C1 segment of cervical spinal cord (tissue), 14 donors: ENCODE measurements at places on chromosomes 12 and 14.

- no peak for DNase-seq
These were observed 55.5 kb downstream of the TTC7B start for GRCh38 chr14:90760591-90761316.

DNA sequence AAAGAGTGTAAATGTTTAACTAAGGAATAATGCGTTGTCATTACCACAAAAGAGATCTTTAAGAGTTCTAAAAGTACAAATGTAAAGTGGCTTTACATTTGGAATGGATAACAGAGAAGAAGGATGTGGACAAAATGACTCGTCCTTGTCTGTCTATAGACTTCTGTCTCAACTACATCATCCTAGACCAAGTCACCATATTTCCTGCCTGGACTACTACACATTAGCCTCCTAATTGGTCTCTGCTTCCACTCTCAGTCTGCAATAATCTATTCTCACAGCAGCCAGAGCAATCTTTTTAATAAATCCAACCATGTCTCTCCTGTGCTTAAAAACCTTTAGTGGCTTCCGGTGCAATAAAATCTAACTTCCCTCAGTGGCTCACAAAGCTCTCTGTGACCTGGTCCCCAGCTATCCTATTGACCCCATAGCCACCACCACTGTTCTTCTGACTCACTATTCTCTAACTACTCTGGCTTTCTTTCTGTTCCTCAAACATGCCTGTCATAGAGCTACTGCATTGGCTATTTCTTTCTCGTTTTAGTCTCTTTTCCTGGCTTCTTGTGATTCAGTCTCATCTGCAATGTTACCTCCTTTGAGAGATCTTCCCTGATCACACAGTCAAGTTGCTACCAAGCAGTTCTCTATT is 91.1 kb downstream of the MYF5 start:
- DNase-seq, result no peak

GRCh38 chr12:108657130-108657745 is 23.5 kb upstream of the SELPLG start:
- no peak for DNase-seq

DNA sequence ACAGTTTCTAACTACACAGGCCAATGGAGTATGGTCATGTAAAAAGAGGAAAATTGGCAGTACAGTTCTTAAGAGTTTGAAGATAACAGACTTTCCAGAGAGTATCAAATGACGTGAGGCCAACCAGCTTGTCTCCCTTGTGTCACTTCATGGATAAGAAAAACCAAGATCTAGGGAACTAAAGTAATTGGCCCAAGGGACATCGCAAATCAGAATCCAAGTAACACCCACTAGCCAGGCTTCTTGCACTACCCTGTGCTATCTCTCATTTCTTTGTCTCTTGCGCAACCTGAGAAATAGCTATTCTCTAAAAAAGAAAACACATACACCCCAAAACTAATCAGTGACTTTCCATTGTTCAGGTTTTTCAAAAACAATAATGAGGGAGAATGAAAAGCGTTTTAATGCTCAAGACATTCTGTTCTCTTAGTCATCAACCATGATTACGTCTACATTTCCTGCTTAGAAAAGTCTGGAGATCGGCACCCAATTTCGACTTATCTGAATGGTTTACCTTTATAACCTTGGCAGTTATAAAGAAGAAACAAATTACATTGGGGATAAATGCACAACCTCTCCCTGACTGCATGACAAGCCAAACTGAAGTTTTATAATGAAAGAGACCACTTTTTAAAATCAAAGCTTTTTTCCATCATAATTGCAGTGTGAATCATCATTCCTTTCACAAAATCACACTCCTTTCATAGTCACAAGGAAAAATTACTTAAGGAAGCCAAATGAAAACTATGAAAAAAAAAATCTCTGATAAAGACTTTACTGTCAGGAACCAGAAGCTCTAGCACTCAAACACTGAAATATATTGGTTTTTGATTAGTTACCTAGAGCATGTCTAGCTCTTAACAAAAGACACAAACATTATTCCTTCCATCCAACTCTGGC is 42.1 kb downstream of the TMTC1 start:
- no peak for DNase-seq

DNA sequence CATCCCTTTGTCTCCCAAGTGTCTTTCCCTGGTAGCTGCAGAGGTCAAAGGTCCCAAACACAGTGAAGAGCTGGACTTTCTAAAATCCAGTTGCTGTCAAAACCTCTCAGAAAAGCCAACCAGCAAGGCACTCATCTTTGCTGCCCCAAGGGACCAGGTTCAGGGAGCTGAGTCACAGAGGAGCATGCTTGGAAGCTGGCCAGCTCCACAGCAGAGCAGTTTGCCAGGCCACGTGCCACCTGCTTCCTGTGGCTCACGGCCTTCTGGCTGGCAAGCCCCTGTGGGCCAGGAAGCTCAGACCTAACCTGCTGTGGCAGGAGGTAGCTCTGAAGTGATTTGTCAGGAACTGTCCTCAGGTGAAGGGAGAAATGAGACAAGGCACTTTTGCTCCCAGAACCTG is 3.6 kb downstream of the ISCU start:
- no peak for DNase-seq

DNA sequence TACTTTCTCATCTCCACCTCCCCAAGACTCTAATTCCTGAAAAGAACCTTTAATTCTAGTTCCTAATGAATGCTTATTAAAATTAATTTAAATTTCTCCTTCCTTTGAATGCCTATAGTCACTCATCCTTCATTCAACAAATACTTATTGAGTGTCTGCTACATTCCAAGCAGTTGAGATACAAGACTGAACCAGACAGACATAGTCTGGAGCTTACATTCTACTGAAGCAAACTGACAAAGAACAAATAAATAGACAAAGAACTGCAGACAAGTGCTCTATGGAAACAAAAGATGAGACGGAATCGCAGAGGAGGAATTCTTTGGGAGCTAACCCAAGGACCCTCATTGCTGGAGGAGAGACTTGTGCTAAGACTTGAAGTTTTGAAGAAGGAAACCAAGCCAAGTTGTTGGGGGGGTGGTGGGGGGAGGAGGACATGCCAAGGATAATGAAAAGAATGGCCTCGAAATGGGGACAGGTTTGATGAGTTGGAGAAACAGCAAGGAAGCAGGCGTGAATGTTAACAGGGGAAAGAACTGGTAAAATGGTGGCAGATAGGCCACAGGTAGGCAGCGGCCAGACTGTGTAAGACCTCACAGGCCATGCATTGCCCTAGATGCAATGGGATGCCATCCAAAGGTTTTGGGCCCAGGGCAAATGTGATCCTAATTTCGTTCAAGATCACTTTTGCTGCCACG is 9.7 kb upstream of the TDG start:
- DNase-seq, result no peak
